ENCODE measurements at places on chromosomes 2 and 18.

DNA sequence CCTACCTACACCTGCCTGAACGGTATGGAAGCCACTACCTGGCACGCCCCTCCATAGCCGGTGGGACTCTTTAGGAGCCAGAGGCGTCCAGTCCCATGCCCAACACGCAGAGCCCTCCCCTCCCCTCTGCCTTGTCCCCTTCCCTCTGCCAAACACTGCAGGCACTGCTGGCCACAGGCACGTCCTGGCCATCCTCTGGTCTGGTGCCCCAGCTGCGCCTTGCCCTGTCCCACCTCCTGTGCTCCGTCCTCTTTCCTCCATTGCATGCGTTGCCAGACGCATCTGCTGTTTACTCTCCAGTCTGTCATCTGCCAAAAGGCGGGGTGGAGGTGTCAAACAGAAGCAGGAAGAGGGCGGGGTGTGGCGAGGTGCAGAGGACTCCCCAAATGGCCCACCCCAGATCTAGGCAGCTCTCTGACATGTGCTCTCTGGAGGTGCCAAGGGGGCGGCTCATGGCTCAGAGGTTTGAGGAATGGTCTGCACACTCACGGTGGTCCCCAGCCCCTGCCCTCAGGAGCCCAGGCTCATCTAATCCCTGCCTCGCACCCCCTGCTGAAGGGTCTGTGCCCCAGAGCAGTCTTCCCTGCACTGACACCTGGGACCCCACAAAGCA is 45.1 kb downstream of the HS6ST1 start:
- no peak for DNase-seq

DNA sequence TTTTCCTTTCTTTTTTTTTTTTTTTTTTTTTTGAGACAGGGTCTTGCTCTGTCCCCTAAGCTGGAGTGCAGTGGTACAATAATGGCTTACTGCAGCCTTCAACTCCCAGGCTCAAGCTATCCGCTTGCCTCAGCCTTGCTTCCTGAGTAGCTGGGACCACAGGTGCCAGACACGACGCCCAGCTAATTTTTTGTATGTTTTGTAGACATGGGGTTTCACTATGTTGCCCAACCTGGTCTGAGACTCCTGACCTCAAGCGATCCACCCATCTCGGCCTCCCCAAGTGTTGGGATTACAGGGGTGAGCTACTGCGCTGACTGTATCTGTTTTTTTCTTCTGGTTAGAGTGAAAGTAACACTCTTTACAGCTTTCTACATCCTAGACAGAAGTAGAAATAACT is 240.3 kb upstream of the FBXO11 start:
- DNase-seq: no peak

- peak; percentile 42 for DNase-seq
These were observed 11.6 kb downstream of the CD28 start for GRCh38 chr2:203718087-203718486.

DNA sequence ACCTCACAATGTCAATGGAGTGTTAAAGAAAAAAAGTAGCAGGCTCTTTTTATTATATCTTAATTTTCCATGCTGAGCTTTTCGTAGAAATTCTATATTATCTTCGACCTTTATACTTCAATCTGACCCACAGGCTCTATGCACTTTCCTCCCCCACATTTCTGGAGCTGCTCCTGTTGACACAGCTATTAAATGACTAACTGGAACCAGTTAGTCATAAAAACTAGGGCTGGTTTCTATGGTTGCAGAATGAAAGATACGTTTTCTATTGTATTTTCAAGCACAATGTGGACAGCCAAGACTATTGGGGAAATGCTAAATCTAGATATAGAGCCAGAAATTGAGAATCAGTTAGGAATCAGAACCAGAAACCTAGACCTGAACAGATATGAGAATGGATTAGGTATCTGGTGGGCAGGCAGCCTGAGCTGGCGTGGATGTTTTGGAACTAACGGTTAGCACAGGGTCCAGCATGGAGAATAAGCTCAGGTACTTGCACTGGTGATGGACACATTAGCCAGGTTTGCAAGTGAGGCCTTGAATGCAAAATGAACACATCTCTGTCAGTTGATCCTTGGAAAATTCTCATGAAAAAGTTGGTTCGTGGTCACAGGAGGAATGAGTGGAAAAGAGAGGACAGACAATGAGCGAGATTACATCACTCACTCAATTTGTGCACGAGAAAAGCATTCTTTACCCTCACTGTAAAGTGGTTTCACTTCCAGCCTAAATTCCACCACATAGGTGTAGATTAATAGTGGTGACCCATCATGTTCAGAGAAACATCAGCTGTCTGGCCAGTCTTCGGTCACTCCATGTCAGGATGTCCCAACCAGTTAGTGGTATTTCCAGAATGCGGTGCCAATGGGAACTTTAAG is 144.6 kb upstream of the EPHA4 start:
- no peak for DNase-seq

DNA sequence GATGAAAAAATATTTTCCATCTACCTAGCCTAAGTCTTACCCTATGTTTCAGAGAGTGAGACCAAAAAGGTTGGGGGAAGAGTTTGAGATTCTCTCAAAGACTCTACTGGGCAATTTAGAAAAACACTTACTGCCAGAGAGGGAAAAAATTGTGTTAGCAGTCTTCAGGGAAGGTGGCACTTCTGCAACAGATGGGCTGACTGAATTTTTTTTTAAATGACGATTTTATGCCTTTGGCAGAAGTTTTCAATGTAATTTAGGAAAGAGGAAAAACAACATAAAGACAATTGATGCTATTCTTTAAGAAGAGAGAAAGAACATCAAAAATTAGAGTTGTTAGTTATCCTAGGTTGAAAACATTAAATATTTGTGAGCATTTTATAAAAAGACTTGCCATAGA is 1894.5 kb upstream of the PIK3C3 start:
- no peak for DNase-seq

GRCh38 chr2:10350761-10351160 is 48.1 kb downstream of the HPCAL1 start:
- no peak for DNase-seq

DNA sequence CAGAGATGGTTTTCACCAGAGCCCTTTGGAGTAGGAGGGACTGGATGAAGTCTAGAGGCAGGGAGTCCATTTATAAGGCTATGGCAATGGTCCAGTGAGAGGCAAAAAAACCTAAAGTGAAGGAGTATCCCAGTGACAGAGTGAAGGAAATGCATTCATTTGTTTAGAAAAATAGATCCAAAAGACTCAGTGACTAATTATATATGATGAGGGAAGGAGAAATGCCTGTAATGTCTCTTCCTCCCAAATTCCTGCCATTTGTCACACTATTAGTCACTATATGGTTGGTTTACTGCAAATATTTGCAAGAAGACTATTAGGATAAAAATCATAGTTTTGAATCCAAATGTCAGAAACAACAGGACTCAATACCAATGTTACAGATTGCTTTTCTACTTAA is 104.2 kb downstream of the ZNF521 start:
- no peak for DNase-seq

DNA sequence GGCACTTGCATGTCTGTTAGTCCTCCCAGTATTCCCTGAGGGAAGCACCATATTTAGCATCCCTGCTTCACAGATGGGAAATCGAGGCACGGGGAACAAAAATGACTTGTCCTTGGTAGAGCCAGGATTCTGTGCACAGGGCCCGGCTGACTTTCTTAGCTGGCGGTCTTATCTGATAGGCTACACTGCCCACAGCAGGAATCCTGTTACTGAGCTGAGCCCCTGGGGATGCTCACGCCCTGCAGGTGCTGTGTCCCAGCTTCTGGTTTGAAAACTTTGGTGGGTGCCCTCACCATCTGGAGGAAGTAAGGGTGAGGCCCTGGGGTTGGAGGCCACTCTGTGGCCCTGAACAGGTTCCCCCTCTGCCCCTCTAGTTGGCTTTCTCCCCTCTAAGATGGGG is 68.4 kb upstream of the MCFD2 start:
- peak; percentile 46 for DNase-seq

DNA sequence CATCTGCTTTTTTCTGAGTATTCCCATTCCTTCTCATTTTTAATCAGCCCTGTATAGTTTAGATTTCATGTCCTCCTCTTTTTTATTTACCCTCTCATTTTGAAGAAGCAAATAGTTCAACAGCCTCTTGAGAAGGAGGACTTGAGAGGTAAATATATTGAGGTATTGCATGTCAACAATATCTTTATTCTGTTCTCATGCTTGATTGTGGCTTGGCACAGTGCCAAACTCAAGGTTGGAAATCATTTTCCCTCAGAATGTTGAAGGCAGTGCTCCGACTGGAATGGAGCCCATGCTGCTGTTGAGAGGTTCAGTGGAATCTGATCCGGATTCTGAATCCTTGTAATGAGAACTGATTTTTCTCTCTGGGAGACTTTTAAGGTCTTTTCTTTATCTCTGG is 31.0 kb upstream of the GALNT3 start:
- no peak for DNase-seq

DNA sequence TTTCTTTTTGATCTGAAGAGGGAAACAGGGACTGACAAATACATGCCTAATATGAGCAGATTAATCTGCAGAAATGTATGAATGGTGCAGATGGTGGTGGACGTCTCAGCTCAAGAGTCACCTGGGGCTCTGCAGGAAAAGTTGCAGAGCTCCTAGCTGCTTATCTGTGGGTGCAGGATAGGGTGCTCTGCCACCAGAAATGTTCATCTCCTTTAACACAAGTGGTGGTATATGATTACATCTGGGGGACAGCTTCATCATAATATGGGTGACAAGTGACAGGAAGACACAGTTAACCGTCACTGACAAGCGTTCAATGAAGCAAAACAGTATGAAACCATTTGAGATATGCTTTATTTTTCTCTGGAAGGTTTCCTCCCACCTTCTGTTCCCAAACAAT is 121.2 kb upstream of the LINC00305 start:
- no peak for DNase-seq

DNA sequence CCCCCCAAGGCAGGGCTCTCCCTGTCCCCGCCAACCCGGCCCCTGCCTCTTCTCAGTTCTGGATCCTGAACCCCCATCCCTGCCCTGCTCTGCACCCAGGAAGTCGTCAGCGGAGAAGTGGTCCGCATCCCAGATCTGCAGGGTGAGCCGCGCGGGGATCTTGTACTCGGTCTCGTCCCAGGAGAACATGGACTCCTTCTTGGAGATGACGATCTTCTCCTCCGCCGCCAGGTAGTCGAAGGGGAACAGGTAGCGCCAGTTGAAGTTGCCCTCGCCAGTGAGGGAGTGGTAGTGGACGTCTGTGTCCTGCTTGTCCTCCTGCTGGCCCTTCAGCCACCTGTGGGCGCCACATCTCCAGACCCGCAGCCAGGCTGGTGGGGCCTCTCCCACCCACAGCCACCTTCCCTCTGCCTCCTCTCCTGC is 16.3 kb downstream of the OTOF start:
- DNase-seq: no peak

DNA sequence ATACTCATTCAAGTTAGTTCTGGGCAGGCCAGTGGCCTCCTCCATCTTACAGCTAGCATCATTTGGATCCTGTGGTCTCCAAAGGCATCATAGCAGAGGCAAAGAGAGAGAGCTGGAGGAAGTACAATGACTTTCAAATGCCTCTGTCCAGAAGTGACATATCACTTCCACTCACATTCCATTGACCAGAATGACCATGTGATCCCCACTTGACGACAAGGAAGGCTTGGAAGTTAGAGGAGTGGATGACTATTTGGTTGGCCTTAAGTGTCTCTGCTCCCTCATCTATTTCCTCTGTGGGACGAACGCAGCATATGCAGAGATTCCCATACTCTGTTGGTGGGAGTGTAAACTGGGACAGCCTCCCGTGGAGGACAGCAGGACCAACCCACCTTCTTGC is 27.8 kb upstream of the MLPH start:
- DNase-seq: no peak

DNA sequence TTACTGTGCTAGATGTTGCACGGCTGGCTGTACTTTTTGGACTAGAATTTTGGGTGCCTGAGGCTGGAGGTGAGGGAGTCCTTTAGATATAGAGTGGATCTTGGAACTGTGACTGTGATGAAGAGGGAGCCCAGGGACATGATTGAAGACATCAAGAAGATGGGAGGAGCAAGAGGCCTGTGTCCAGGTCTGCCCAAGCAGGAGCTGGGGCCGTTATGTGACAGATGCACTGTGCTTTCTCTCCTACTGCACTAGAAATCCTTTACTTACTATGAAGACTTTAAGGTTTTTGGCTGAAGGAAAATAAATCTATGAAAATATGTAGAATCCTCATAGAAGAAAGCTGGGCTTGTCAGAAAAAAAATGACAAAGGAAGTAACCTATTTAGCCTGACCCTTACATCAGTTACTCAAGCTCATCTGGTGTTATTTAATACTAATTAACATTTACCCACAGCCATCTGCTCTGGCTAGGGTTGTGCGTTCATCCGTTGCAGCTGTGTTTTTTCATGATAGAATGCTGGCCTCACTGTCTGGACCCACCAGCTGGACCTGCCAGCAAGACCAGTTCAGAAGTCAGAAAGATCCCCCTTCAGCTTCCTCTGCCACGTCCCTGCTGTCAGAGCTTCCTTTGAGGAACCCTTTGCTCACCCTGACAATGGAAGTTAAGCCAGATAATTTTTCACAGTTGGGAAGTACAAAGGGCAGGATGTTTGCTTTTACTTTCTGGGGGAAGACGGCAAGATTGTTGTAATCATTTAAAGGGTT is 16.7 kb downstream of the TSN start:
- DNase-seq: no peak

DNA sequence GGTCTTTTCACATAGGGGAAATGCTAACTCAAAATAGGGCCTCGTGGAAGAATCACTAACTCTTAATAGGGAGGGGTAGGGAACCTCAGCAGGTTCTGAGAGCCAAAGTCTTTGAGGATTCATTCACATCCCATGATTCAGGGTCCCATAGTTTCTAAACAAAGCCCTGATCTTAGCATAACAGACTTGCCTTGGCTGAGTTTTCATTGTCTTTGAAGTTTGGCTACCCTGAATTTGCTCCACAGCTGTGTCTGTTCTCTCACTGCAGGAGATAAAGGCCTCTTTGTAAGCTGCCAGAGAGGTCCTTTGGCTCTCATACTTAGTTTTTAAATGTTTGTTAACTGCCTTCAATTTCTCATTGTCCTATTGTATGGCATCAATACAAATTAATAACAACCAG is 54.5 kb downstream of the ZDBF2 start:
- DNase-seq: no peak

- DNase-seq: peak; percentile 87
These were observed 526 bp downstream of the PRKRA start for GRCh38 chr2:178450524-178450773.

DNA sequence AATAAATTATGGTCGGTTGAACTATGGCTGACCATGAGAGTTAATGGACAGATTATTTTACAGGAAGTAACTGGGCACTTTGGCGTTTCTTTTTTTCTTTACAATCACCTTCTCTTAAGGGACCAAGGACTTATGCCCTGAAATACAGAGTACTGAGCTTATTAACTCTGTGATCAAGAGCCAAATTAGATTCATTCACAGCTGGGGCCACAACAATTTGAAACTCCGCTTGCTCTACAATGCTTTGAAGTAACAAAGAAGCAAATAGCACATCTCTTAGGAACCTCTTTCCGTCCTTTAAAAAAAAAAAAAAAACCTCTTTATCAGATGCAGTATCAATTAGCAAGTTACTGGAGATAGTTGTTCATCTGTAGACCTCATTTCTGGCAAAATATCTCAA is 112.0 kb downstream of the LYPD6 start:
- no peak for DNase-seq

- no peak for DNase-seq
These were observed at the start of gene SLC11A1 for GRCh38 chr2:218381916-218382366. TSS of gene SLC11A1 (plus strand) at chr2:218382273. CDS start at chr2:218382369, 96 bp downstream.
